ENCODE measurements at places on chromosomes 6 and 20.

GRCh38 chr20:39849664-39850063 is 839.4 kb downstream of the MAFB start:
- peak; percentile 68 for DNase-seq

GRCh38 chr6:16766043-16766536 is 4.8 kb upstream of the ATXN1 start:
- DNase-seq = peak; percentile 94

DNA sequence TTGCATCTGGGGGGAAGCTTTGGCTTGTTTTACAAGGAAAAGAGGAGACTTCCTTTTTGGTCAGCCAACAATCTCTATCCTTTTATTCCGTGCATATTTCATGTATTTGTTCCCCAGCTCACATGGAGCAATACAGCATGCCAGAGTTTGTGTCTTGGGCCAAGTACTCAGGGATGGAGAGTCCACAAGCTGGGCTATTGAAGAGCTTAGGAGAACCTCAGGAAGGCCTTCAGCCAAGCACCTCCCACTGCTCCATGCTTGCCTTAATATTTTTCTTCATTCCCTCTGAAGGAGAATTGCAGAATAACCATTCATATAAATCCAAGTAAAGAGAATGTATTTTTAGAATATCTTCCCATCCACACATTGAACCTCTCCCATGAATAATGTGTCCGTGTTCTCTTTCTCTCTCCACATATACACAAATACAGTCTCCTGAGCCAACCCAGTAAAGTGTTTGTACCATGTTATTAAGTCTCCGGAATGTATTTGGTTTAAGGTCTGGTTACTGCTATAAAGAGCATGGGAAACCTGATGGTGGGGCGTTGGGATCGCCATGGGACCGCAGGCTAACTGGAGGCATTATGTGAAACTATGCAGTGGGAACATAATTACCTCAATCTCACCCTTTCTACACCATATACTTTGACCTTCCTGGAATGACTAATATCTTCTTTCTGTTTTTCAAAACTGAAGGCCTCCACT is 3.0 kb downstream of the LAMA4 start:
- DNase-seq = peak; percentile 48

DNA sequence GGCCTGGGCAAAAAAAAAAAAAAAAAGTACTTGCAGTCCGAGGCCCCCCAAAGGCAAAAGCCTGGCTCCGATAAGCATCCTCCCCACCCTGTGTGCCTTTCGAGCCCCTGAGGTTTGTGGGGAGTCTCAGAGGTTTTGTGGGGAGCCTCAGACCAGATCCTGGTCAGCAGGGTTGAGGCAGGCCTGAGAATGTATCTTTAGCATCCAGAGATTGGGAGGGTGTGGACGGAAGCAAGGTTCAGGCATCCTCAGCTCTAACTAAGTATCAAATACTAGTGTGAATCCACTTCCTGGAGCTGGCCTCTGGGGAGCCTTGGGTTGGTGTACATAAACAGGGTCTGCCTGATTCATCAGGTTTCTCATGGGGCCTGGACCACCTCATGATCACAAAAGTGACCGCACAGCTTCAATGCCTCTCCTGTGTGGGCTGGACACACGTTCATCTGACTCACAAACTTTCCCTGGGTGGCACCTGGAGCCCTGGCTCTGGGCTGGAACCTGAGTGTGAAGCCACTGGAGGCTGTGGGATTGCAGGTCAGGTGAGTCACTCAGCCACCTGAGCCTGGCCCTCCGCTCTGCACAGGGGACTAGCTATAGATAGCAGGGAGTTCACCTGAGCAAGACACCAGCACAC is 24.4 kb downstream of the PCMTD2 start:
- DNase-seq = peak; percentile 75

GRCh38 chr6:84553527-84553926 is 210.9 kb downstream of the TBX18 start:
- no peak for DNase-seq
